AG04450 (cell line): ENCODE measurements at places on chromosomes 1 and 21. TPM values are rescaled to one million over a fixed set of nuclear protein-coding genes. Genes with fewer than 3 reads are reported as not detected.

PEAR1 gene
- 14.9 and 16.1 TPM in 2 replicates for polyA plus RNA-seq

TNFRSF9 gene
- 0.91 and 0.94 TPM in 2 replicates for polyA plus RNA-seq

- DNase-seq, result no peak
Measured at GRCh38 chr1:16109571-16109970, 36.1 kb upstream of the FAM131C start.

DNA sequence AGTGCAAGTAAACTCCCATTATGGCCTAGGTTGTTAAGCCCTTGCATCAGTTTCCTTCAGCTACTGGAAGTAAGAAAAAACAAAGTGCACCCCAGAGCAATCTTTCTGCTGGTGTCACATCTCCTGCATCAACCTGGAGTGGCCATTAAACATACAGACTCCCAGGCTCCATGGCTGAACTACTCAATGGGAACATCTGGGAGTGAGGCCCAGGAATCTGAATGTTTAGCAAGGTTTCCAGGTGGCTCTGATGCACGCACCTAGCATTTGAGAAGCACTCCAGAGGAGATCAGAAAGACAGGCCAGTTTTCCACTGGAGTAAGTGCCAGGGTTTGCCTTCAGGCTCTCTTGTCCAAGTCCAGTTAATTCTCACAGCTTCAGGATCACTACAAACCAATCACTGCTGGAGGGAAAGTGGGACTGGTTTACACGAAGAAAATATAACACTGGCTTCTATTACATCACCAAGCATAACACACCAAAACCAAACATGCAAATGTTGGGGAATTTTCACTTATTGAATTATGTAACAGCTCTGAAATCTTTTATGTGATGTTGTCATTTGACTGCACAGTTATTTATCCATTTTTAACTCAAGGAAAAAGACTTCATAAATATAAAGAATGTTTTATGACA lies 22.3 kb upstream of the ABCA4 start:
- DNase-seq, result no peak

GRCh38 chr1:114467491-114467890 lies 43.5 kb downstream of the TRIM33 start:
- no peak for DNase-seq

DNA sequence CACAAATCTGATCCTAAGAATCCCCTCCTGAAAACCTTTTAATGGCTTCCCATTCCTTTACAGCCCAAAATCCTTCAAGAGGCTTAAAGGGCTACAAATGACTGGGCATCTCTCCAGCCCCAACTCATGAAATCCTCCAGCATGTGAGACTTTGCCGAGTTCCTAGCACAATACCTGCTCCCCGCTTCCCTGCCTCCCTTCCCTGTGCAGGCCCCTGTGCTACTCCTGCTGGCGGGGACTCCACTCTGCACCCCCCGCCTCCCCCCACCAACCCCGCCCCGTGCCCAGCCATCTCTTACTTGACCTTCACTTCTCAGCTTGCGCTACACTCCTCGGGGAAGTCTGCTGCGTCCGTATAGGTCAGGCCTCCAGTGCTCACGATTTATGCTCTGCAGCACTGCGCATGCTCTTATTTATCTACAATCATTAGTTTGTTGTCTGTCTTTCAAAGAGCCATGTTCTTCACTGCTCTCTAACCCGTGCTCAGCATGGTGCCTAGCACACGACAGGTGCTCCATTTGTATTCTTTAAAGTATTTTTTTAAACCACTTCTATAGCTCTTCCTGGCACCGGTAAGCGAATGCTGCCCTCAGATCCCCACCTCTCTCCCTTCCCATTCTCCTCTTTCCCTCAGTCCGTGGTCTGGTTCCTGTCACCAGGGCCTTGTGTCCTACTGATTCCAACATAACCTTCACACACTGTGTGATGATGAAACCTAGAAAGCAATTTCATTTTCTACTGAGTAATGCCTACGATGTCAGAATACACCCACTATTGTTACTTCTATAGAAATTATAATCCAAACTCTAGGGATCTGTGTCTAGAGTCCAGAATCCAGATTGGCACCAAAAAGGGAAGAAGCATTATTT lies 37.5 kb upstream of the PLA2G2C start:
- no peak for DNase-seq
